ENCODE measurements at places on chromosomes 1 and 21.

GRCh38 chr1:94795434-94795833, 24.7 kb upstream of the SLC44A3 start:
- no peak for DNase-seq

DNA sequence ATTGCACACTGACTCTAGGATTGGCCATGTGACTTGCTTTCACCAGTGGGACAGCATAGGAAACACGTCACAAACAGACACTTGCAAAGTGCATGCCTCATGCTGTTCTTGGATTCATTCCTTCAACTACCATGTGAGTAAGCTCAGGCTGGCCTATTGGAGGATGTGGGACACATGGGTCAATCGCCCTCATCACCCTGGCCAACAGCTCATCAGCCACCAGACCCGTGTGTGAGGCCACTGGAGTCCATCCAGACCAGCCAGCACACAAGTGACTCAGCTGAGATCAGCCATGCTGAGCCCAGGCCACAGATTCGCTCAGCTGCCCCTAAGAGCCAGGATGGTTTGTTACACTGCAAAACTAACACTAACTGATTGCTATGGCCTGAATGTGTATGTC, 216.1 kb upstream of the GRIK3 start:
- no peak for DNase-seq

DNA sequence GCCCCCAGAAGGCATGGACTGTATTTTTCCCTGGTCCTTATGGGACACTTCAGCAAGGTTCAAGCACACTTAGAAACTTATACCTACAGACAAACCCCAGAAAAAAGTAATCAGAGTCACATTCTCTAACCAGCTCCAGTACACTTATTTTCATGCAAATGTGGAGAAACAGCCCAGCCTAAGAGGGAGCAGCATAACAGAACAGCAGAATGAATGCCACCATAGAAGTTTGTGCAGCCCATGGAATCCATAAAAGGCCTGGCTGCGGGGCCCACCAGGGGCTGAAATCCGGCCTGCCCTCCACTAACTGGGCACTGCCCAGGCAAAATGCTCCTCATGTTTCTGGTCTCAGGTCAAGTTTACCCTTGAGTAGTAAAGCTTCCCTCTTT, 60.4 kb upstream of the ATP1A1 start:
- no peak for DNase-seq

DNA sequence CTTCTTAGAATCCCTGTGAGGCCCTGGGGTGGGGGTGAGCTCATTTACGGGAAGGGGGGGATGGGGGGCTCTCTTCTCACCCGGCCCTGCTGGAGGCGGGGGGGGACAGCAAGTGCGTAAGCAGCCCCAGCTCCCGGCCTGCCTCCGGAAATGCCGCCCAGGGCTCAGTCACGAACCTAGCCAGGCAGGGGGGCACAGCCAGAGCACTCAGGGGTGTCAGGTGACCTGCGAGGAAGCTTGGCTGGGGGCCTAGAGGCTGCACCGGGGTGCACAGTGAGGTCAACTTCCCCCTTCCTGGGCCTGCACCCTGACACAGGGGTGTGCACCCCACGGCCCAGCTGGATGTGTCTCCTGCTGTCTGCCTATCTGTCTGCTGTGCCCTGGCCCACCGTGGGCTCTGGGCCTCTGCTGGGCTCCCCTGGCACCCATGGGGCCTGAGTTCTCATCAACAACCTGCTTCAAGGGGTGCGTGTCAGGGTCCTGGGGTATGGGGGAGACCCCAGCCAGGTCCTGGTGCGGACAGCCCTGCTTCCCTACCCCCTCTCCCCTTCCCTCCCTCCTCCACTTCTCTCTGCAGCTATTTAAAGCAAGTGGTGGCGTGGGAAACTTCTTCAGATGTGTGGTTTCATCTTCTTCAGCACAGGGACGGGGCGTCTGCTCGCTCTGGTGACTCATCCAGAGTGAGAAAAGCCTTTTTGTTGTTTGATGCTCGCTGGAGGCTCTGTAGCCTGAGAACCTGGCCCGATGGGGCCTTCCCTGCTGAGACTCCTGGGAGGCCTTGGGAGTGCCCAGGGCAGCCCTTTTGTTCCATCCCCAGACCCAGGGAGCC, 92.5 kb upstream of the RUNX3 start:
- DNase-seq: peak; percentile 92

DNA sequence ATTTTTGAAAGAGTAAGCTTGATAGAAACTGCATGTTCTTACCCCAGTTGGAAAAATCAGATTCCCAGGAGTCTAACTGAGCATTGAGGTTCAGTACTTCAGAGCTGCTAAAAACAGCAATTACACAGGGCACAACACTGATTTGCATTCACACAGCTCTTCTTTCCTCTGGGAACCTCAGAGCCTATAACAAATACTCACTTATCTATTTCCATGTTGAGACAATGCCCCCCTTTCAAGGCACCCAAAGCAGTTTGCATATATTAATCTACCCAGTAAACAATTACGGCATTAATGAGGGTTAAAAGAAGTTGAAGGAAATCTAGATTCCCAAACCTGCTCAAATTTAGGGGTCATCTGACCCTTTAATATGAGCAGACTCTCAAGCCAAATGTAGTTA, 126.9 kb upstream of the SLC35F3 start:
- no peak for DNase-seq

DNA sequence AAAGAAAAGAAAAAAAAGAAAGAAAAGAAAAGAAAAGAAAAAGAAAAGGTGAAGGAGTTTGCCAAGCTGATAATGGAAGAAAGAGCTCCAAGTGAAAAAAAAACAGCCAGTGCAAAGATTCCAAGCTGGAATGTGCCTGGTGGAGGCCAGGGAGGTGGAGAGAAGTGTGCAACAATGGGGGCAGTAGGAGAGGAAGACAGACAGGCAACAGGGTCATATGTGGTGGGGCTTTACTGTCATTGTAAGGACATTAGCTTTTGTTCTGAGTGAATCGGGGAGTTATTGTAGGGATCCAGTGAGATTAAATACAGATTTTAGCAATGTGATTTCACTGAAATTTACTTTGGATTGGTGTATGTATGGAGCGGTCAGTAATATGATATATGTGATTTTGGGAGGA, 14.0 kb upstream of the MYSM1 start:
- DNase-seq: no peak

DNA sequence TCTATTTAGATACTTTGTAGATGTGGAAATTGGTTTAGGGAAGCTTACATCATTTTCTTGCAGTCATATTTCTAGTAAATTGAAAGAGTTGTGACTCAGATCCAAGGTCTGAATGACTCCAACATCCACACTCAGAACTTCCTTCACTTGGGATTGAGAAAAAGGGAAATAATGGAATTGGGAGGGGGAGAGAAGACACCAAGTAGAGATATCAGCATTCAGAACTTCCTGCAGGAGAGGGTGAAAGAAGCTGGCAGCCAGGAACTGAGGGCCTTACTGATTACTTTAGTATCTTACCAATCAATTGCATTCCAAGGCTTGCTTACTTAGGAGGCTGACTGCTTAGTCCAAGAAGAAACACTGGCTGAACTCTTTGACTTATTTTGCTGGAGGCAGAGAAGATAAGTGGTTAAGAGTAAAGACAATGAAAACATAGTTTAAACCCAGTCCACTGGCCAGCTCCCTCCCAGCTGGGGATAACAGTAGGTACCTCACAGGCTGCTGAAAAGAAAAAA, 21.7 kb downstream of the APP start:
- no peak for DNase-seq

DNA sequence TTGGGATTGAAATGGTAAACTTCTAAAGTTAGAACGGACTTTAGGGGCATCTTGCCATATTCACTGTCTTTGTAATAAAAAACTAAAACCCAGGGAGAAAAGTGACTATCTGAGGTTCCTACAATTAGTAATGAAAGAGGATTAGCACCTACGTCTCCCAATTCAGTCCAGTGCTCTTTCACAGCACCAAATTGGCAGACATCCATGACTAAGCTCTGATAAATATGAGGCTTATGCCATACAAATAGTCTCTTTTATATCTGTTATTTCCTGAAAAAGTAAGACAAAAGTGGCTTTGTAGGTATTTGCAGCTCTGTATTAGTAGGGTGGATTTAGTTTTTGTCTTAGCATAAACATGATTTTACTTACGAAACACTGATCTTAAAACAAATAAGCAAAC, 315.0 kb upstream of the NRIP1 start:
- no peak for DNase-seq

DNA sequence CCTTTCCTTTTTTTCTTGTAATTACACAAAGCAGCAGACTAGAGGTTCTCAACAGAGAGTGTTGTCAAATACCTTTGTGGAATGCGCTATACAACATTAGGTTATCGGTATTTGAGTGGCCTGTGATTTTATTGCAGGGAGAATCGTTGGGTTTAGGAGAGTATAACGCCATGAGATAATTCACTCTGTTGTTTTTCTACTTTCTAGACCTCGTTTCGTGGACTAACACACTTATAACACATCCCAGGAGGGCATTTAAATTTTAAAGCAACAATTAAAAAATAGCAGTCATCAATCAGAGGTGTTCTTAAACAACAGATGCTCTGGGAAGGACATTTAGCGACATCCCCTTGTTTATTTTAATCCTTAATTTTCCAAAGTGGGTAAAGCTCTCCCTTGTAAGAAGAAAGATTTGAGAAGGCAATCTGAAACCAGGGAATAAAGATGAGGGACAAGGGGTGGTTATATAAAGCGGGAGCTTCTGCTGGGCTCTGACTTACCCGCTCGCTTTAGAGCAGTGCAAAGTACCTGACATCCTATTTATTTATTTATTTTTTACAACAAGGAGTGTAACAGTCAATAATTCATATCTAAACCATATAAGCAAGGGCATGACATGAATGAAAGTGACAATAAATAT, 4.9 kb downstream of the PBX1 start:
- DNase-seq: no peak

DNA sequence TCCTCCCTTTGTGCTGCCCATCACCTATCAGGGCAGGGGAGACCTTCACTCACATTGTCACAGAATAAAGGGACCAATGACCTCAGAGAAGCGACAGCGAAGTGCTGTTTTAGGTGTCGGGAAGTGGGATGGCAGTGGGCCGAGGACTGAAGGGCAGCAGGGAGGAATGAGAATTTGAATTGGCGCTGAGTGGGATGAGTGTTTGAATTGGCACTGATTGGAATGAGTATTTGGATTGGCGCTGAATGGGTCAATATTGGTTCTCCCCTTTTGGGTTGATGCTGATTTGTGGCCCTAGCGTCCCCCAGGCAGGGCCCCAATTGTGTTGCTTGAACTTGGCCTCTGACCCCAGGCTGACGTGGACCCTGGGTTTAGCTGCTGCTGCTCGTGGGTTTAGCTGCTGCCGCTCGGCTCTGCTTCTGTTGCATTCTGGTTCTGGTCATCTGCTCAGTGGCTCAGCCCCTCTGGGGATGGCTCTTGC, 12.4 kb upstream of the UMODL1 start:
- no peak for DNase-seq

DNA sequence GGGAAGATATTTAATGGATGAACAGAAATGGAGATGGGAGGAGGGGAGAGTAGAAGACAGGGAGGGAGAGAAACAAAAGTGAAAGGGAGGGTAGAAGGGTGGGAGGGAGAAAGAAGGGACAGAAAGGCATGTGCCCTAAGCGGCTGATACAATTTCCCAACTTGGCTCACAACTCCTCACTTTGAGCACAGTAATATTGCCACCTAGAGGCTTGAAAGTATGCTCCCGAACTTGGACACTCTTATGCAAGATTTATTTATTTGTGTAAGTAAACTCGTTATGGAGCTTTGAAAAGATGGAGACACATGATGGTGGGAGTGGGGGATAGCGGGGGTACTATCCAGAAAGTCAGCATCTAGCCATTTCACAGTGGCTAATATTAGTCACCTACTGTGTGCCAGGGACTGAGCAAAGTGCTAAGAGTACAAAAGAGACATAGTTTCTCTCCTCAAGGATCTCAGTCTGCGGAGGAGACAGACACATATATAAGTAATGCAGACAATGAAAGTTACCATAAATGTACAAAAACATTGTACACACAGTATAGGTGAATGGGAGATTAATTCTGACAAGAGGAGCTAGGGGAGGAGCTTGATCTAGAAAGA, 189.7 kb downstream of the SEC16B start:
- no peak for DNase-seq

- DNase-seq: no peak
Measured at GRCh38 chr1:65965112-65965996, 172.7 kb downstream of the PDE4B start.

DNA sequence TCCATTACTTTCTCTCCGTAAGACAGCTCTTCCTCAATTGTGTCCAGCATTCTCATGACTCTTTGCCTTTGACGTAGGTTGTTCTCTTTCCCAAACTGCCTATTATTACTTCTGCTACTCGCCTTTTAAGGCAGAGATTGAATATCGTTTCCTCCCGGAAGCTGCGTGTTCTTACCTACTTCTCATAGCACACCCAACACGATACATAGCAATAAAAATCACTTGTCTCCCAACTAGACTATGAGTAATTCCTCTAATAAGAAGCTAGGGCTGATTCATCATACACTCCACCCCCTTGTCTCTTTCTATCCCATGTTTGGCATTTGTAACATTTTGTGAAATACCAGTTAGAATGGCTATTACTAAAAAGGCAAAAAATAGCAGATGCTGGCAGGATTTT, 55.8 kb upstream of the SGIP1 start:
- DNase-seq: no peak

- no peak for DNase-seq
Measured at GRCh38 chr1:87115317-87115890, 201.0 kb downstream of the HS2ST1 start.

DNA sequence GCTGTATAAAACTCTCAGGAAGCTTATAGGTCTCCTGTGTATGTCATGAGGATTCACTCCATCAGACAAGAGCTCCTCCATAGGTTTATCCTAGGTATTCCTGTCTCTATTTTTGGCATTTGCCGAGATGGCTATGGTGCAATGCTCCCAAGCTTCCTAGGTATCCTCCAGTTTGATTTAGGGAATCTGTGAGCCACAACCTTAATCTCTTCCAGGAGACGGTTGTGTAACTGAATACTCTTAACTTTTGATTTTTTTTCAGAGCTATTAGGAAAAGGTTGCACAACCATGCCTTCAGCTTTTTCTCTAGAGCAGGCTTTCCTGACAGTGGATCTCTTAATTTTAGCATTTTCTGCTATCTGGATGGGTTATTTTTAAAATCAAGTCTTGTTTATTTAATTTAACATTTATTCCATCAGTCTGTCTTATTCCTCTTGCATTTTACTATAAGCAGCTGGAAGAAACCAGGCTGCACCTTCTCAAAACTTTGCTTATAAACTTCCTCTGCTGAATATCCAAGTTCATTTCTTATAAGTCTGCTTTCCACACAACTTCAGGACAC, 69.4 kb upstream of the BACE2 start:
- no peak for DNase-seq

DNA sequence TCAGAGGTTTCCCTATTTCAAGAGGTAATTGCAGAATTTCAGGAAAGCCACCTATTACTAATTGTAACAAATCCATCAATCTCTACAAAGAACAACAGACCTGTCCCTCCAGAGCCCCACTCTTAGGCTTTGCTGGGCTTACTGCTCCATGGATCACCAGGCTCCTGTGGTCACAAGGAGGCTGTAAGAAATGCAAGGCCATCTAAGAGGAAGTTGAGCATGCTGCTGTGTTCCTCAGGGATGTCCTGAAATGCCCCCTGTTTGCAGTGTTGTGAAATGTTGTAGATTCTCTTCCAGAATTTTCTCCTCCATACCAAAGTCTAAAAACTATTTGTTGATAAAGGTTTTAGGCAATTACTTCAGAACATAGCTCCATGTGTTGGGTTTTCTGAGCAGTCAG, 24.4 kb upstream of the DUSP23 start:
- no peak for DNase-seq

Data from activated CD8-positive, alpha-beta memory T cell treated with anti-CD3 and anti-CD28 coated beads for 4 hours (primary cell).